Islet precursor cell (in vitro differentiated cells): ENCODE measurements at places on chromosomes 12 and 14.

GRCh38 chr14:69532561-69533340 is 41.9 kb downstream of the CCDC177 start:
- DNase-seq: no peak

GRCh38 chr14:65159281-65160062 is 57.2 kb upstream of the MAX start:
- DNase-seq: no peak

DNA sequence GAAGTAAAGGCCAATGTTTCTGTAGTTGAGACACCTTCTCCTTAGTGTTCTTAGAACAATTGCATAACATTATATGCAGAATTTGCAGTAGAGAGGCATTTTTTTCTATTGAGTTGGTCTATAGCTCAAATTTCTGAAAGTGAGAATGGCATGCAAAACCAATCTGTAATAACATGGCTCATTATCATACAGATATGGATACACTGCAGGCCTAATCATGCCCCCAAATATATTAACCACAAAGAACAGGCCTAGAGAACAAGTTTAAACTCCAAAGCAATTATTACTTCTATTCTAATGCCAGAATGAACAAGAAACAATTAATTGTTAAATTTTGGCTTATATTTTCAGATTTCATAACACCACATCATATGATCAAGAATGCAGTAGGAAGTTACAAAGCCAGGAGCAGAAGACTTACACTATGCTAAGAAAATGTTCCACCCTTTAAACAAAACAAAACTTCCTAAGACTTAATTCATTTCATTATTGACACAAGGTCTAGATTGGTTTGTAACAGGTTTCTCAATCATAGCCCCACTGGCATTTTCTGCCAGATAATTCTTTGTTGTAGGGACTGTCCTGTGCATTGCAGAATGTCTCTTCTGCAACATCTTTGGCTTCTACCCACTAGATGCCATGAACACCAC is 26.9 kb downstream of the TMTC1 start:
- no peak for DNase-seq

- DNase-seq: no peak
Observed at GRCh38 chr12:8644345-8645248, 18.0 kb downstream of the MFAP5 start.

DNA sequence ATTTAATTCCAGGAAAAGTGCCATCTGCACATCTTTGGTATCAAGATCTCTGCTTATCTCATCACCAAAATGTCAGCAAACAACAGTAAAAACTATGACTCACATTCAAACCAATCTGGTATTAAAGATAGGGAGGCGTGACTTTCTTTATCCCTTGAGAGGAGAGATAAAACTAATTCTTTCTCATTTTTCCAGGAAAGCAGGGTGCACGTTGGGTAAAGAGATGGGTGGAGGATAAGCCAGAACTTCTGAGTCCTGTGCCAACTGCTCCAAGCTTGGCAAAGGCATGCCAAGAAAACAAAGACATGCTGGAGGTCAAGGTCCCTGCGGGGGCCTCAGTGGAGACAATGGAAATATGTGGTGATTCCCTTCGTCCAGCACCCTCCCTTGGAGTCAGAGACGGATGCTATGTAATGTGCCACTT is 225.8 kb upstream of the PLXNC1 start:
- no peak for DNase-seq

DNA sequence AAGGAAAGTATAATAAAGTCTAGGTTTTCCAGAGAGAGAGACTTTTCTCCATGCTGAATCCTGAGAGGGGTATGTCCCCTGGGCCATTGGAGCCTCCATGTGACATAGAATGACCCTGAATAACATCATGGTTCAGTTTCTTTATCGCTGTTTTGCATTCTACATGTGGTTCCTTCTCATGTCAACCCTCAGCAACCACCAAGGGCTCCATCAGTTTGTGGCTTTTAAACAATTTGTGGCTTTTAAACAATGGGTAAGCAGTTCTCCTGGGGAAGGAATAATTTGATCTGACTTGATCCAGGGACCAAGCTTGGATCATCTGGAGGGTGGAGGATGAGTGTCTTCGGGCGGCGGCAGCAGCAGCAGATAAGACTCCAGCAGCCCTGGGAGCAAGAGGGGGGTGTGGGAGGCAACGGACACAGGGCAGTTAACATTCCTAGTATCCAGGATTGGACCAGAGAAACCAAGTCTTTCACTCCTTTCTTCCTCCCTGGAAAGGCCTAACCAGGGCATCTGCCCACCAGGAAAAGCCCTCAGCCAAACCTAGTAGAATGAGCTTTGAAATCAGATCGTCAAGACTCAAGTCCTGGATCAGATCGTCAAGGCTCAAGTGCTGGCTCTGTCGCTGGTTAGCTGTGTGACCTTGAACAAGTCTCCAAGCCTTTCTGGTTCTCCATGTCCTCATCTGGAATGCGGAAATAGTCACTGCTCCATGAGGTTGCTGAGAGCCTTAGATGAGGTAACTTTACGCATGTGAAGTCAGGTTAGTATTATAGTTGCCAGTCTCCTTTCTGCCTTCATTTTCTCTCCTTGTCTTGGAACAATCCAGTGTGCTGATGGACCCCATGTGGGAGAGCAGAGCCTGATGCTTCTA is 27.8 kb upstream of the FAM222A start:
- DNase-seq: no peak

- DNase-seq: no peak
Observed at GRCh38 chr12:130573766-130574165, 142.3 kb downstream of the RIMBP2 start.

- DNase-seq: no peak
Observed at GRCh38 chr14:92160619-92161018, 38.9 kb downstream of the CPSF2 start.

GRCh38 chr12:44465139-44465538 is 411.0 kb downstream of the NELL2 start:
- no peak for DNase-seq

DNA sequence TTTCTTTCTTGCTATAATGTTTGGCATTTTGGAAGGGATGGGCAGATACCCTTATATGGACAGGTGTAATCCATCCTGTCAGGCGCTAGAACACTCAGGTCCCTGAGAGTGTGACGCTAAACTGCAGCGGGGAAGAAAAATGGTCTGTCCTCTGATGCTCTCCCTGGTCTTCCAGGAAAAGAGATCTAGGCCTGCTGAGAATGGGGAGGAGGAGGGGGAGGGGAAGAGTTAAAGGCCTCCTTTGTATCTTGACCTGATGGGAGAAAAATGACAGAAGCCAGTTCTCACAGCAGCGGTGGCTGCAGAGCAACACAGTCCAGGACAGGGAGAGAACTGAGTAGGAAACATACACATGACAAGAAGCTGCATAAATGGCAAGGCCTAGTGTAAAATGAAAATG is 61.1 kb downstream of the RPS6KA5 start:
- DNase-seq: peak; percentile 68

DNA sequence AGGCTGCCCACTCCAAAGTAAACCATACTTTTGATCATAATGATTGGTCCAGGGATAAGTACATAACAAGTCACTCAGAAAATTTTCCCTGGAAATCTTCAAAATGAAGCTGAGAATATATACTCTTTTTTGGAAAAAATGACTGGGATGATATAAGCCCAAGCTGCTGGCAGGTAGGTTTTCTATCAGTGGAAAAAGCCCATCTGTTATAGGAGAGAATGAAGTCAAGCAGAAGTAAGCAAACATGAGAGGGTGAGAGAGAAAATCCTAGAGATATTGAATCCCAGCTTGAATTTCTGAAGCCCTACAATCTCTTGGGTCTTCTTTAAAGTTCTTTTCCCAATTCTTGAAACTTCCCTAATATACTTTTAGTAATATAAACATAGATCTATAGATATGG is 37.3 kb upstream of the ZDHHC17 start:
- DNase-seq: no peak

DNA sequence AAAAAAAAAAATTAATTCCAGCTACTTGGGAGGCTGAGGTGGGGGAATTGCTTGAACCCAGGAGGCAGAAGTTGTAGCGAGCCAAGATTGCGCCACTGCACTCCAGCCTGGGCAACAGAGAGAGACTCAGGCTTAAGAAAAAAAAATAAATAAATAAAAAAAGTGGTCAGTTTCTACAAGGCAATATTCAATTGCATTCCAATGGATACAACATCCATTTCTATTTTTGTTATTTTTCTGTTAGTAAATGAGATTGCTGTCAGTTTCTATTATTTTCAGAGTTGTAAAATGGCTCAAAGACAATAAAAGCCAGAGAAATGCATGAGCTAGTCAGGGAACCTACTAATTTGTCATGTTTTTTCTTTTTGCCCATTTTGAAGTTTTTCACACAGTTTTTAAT is 119.2 kb downstream of the PDE3A start:
- DNase-seq: no peak
